Placental epithelial cell (primary cell): ENCODE measurements at places on chromosomes 2 and 18. TPM values are rescaled to one million over a fixed set of nuclear protein-coding genes. Genes with fewer than 3 reads are reported as not detected.

CRYGD gene
- not detected in 2 replicates for total RNA-seq

CCDC121 gene
- 2.0 and 6.2 TPM in 2 replicates for total RNA-seq

NIF3L1 gene
- total RNA-seq, result 20.0 and 21.9 TPM in 2 replicates

GBX2 gene
- total RNA-seq, result not detected in 2 replicates

ATP8B1 gene
- 16.5 and 18.4 TPM in 2 replicates for total RNA-seq

UGT1A5 gene
- total RNA-seq, result 0.22 TPM in 1 of 2 replicates, not detected in the other
